ENCODE measurements at places on chromosomes 16 and 17. TPM values are rescaled to one million over a fixed set of nuclear protein-coding genes. Genes with fewer than 3 reads are reported as not detected.

DNA sequence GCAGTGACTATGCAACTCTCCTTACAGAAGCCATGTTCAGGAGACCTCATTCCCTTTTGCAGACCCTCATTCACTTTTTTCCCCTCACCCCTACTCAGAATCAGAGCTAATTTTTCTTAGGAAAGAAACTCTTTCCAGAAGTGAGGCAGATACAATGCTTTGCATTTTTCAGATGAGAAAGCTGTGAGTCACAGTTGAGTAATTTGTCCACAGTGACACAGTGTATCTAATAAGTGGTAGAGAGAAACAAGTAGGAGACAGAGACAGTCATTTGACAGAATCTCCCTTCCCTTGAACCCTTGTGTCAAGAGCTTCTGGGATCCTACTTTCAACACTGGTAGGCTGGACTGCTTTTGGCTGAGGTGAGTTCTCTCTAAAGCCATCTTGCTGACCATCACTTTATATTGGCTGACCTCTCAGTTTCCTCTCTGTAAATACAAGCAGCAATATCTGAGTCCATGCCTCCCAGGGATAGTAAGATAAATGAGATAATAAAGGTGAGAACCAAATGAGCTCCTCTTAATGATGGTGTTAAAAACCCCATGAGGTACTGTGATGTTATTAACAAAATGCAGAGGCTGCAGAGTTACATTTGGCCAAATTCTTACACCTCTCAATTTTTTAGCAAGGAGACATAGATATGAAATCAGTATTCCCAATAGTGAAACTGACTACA lies 130.8 kb downstream of the CA10 start:
- no peak for DNase-seq
- no peaks in the 10 kb centered on the region for H3K27me3 ChIP-seq
- H3K4me1 ChIP-seq: no peaks in the 10 kb centered on the region
- no peak overlapping the region for H3K27ac ChIP-seq
- no peak overlapping the region for H3K4me3 ChIP-seq

- no peaks in the 10 kb centered on the region for H3K27me3 ChIP-seq
- H3K27ac ChIP-seq: no peak overlapping the region
- H3K4me3 ChIP-seq: no peak overlapping the region
These were observed 1406.0 kb upstream of the CDH8 start for GRCh38 chr16:63442246-63442645.

DNA sequence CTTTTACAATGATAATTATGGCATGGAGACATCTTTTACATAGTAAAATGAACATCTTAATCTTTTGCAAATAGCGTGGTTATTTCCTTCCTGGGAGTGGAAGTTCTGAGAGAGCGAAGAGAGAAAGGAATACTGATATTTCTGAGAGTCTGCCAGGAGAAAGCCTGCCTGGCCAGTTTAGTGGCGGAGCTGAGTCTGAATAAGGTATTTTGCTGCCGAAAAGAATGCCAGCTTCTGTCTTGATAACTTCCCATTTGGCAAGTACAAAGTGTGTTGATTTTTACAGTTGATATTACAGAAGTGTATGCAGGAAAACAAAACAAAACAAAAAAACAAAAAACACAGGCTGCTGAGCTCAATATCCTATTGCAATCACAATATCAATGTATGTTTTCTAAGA lies 55.9 kb downstream of the KCNJ2 start:
- H3K27ac ChIP-seq: no peak overlapping the region
- H3K36me3 ChIP-seq: no peaks in the 10 kb centered on the region
- H3K4me3 ChIP-seq: no peak overlapping the region
- H3K27me3 ChIP-seq: no peaks in the 10 kb centered on the region
- no peak for DNase-seq

DNA sequence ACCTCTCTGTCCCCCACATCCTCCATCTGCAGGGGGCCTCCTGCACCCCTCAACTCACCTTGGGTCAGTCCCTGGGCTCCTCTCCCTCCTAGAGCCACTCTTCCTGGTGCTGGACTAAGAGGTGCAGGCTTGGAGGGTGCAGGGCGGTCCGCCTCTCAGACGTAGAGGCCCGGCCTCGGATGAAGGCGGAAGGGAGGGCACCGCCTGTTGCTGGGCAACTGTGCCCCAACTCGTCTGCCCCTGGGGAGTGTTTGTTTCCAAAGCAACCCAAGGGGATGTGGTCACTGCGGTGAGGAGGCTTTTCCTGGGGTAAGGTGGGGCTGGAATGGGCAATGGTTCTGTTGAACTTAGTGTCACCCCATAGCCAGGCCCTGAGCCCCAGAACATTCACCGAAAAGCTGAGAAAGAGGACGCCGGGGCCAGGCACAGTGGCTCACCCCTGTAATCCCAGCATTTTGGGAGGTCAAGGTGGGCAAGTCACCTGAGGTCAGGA lies at the start of gene C16orf54:
TSS of gene C16orf54 (minus strand) at position 138 of the 493 bp plus-strand sequence. CDS start 1,039 bp downstream, outside the sequence.
- H3K4me1 ChIP-seq: peaks cover 6% of the 10 kb centered on the region
- peak within 1 kb of the TSS; percentile 52 for H3K4me3 ChIP-seq
- DNase-seq: peak; percentile 87
- H3K36me3 ChIP-seq: no peaks in the 10 kb centered on the region
- H3K27me3 ChIP-seq: no peaks in the 10 kb centered on the region
- peak within 1 kb of the TSS; percentile 69 for H3K27ac ChIP-seq

DNA sequence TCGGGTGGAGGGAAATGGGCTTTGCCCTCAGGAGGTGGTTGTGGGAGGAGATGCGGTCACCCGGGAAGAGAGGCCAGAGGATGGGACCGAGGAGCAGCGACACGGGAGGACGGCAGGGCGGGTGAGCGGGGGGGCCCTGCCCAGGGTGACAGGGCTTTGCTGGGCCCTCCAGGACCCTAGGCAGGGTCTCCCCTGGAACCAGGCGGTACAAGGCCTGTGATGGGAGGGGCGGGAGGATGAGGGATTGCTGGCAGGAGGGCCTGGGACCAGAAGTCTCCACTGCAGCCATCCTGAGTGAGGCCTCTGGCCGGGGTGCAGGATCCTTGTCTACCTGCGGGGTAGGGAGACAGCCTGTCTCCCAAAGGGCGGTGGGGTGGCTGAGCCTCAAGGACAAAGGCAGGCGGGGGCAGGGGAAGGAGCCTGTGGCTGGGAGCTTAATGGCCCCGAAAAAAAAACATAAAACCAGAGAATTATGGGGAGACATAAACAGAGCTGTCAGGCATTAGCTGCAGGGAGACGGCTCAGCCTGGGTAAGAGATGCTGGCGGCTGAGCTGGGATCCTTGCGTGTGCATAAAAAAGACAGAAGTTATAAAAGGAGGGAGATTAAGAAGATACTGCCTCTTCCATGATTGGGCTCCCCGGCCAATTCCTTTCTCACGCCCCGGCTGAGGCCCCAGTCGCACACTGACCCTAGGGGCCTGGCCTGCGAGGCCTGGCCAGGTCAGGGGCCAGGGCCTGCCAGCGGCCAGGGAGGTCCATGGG lies 66.7 kb downstream of the SREBF1 start:
- no peaks in the 10 kb centered on the region for H3K36me3 ChIP-seq
- H3K27me3 ChIP-seq: no peaks in the 10 kb centered on the region
- H3K4me1 ChIP-seq: peaks cover 34% of the 10 kb centered on the region
- peak overlapping the region; percentile 76 for H3K27ac ChIP-seq
- DNase-seq: no peak

GRCh38 chr16:88461331-88462269 lies 8.5 kb downstream of the ZFPM1 start:
- no peak overlapping the region for H3K4me3 ChIP-seq
- H3K36me3 ChIP-seq: no peaks in the 10 kb centered on the region
- no peaks in the 10 kb centered on the region for H3K27me3 ChIP-seq
- H3K27ac ChIP-seq: no peak overlapping the region
- DNase-seq: no peak
- peaks cover 11% of the 10 kb centered on the region for H3K4me1 ChIP-seq

DNA sequence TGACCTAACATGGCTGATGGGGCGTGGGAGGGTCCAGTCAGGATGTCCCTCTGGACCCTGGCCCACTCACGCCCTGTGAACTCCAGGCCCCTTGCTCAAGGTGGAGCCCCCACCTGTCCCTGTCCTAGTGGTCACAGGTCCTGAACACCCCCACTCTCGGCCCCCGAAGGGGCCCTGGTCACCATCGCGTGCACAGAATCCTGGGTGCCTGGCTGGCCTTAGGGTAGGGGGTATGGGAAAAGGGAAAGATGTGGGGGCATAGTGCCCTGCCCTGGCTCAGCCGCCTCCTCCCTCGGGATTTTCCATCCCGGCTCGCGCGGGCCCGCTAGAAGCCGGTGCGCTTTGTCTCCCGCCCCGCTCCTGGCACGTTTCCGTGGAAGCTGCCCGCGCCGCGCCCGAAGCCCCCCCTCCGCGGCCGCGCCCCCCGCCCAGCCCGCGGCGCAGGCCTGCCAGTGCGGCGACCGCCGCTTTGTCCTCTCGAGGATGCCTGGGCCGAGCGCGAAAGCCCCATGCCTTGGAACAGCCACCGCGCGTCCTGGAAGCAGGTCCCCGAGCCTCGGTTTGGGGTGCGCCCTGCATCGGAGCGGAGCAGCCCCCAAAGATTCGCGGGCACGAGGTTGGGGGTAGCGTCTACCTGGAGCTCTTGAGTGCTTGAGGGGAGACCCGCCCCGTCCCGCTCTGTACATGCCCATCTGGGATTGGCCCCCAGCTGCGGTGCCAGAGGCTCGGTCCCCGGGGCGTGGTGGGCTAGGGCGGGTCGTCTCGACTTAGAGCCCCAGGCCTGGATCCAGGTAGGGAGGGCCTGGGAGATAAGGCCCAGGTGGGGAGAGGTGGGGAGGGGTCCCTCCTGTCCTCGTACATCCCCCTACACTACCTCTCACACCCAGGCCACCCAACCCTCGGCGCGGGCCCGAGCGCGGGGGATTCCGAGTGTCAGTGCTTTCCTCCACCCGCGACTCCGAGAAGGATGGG lies 1.3 kb downstream of the SMPD3 start:
- H3K36me3 ChIP-seq: no peaks in the 10 kb centered on the region
- no peak overlapping the region for H3K4me3 ChIP-seq
- H3K4me1 ChIP-seq: peaks cover 24% of the 10 kb centered on the region

DNA sequence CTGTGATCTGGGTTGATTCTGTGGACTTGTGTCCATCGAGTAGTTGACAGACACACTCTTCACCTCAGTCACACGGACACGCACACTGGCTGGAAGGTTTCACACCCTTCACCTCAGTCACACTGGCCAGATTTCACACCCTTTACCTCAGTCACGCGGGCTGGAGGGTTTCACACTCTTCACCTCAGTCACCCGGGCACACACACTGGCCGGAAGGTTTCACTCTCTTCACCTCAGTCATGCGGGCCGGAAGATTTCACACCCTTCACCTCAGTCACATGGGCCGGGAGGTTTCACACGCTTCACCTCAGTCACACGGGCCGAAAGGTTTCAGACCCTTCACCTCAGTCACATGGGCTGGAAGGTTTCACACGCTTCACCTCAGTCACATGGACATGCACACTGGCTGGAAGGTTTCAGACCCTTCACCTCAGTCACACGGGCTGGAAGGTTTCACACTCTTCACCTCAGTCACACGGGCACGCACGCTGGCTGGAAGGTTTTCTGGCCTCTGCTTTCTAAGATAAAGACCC lies 96.2 kb downstream of the PGS1 start:
- no peaks in the 10 kb centered on the region for H3K4me1 ChIP-seq
- H3K36me3 ChIP-seq: no peaks in the 10 kb centered on the region
- H3K27me3 ChIP-seq: peaks cover 4% of the 10 kb centered on the region
- H3K4me3 ChIP-seq: no peak overlapping the region
- no peak overlapping the region for H3K27ac ChIP-seq
- DNase-seq: peak; percentile 58

DNA sequence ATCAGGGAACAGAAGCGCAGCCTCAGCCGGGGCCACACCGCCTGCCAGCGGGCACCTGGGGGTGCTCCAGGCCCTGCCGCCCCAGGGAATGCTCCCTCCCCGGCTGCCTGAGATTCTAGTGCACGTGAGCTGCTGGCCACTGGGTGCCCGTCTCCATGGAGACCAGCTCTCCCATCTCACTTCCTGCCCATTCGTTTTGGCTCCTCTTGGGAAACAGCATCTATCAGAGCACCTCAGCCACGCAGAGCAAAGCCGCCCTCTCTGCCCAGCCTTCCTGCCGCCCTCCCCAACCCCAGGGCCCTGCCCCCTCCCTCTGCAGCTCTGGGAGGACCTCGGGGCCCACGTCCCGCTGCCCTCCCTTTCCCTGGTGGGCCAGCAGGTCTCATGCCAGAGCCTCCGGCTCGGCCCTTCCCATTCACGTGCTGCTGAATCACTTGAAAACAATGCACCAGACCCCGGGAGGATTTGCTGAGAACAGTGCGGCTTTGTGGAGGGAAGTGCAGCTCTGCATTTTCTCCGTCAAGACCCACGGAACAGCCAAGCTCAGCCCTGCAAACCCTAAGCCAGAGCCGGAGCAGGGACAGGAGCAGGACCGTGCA lies 19.4 kb downstream of the CEP295NL start:
- no peaks in the 10 kb centered on the region for H3K27me3 ChIP-seq
- DNase-seq: peak; percentile 58
- peaks cover 52% of the 10 kb centered on the region for H3K4me1 ChIP-seq
- peak overlapping the region; percentile 11 for H3K4me3 ChIP-seq
- H3K36me3 ChIP-seq: no peaks in the 10 kb centered on the region

- no peaks in the 10 kb centered on the region for H3K27me3 ChIP-seq
- DNase-seq: no peak
- no peak overlapping the region for H3K27ac ChIP-seq
- H3K4me1 ChIP-seq: no peaks in the 10 kb centered on the region
- H3K4me3 ChIP-seq: no peak overlapping the region
- no peaks in the 10 kb centered on the region for H3K36me3 ChIP-seq
These were observed 124.3 kb upstream of the IRX5 start for GRCh38 chr16:54806378-54806777.

DNA sequence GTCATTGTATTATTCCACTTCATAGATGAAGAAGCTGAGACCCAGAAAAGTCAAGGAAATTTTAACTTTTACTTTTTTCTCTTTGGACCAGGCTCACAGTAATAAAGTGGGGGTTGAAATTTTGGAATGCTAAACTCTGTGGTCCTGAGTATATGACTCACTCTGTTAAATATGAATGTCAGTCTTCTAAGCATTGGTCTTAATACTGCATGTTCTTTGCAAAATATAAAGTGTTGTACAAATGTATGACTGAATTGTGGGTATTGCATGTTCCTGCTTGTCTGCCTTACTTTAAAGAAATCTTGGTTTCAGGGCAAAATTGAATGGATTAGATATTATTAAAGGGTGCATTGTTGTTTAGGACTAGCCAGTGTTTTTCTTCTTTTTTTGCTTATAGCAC lies 950.8 kb upstream of the GOT2 start:
- no peak overlapping the region for H3K27ac ChIP-seq
- no peaks in the 10 kb centered on the region for H3K4me1 ChIP-seq
- no peaks in the 10 kb centered on the region for H3K36me3 ChIP-seq
- no peak for DNase-seq

KCNH6 gene
- total RNA-seq: not detected

SMPD3 gene
- total RNA-seq: 51.1 TPM

PIGL gene
- total RNA-seq: 60.9 TPM

MGAT5B gene
- not detected for total RNA-seq

MYCBPAP gene
- not detected for total RNA-seq

GAA gene
- total RNA-seq: 96.5 TPM

ZP2 gene
- total RNA-seq: not detected

Measured in transverse colon (tissue), 4 donors.